Caco-2 (cell line): ENCODE measurements at places on chromosomes 5 and 9. TPM values are rescaled to one million over a fixed set of nuclear protein-coding genes. Genes with fewer than 3 reads are reported as not detected.

DNA sequence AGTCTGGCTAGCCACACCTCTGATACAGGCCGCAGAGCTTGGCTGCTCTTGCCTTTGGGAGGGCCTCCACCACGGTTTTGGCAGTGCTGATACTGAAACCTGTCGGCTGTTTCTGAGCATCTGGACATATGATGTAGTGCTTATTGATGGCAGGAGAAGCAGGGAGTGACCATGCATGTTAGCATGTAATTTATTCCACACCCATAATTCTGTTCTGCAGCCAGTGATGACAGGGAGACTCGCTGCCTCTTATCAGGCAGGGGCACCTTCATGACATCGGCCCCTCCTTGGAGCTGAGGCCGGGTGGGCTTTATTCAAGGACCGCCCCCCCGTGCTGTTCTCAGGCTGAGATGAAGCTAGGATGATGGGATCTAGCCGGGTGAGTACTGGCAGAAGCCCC lies 49.0 kb downstream of the OLFM1 start:
- H3K4me1 ChIP-seq = no peaks in the 10 kb centered on the region
- no peaks in the 10 kb centered on the region for H3K27me3 ChIP-seq
- no peak overlapping the region for H3K27ac ChIP-seq
- DNase-seq = no peak
- H3K4me3 ChIP-seq = no peak overlapping the region

GRCh38 chr5:164376843-164377242 lies 871.4 kb downstream of the MAT2B start:
- no peak for DNase-seq
- no peaks in the 10 kb centered on the region; the same call in 1 of the 2 replicates for H3K36me3 ChIP-seq
- no peak overlapping the region for H3K4me3 ChIP-seq
- no peaks in the 10 kb centered on the region for H3K27me3 ChIP-seq
- no peaks in the 10 kb centered on the region for H3K4me1 ChIP-seq
- no peak overlapping the region for H3K27ac ChIP-seq

DNA sequence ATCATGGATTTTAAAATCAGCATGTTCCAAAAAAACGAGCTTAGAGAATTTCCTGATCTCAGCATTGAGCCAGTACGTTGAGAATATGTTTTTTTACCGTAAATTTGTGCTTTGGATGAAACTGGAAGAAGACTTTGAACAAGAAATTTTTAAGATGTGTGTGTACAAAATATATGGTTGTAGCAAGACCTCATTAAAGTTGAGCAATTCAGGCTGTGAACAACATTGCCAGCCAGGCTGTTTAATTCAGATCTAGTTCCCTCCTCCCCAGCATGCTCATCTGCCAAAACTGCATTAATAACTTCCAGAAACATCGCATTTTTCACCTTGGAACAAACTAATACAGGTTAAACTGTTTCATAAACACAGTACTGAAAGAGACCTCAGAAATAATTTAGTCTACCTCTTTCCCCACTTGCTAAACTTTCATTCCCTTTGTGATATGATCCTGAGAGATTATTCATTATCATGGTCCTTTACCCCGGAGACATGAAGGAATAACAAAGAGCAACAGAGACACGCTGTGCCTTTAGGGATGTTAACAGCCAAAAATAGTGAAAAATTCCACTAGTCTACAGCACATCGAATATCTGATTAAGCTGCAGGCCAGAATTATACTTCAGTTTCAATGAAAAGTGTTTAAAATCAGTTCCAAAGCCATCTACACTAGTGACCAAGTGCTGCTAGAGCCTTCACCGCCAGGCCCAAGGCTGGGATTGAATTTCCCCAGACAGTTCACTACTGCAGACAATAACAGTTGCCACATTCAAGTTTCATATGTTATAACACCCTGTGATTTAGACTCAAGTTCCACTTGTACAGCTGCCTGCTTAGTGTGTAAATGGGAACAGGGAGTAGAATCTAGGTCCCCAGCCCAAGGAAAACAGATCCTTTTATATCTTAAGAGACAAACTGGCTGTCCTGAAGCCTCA lies 89.6 kb downstream of the EFNA5 start:
- H3K27ac ChIP-seq = no peak overlapping the region
- DNase-seq = no peak
- H3K36me3 ChIP-seq = no peaks in the 10 kb centered on the region
- H3K4me3 ChIP-seq = no peak overlapping the region

CARD6 gene
- 0.14 and 0.26 TPM in 2 replicates for total RNA-seq
